ENCODE measurements at places on chromosomes 6 and 20.

DNA sequence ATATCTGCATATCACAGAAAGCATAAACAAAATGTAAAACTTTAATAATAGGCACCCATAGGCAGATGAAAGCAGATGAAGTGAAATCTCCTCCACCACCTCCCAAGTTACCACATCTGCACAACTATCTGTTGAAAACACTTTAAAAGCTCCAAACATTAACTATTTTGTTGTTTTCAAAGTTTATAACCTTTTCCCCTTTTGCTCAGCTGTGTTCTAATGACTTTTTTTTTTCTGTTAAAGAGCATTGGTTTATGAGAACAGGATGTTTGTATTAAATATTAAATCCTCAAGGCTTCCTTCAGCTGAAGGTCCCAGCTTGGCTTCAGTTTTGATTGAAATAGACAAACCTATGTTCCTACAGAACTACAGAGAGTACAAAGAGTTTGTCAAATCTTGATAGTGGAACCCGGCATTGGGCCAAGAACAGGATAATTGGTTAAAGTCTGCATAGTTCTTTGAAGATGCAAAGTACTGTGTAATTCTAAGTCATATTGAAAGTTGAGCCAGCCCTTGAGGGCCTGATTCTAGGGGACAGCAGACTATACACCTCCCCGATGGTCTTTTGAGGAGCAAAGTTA, 255.1 kb upstream of the JAG1 start:
- peak; percentile 13 for DNase-seq

DNA sequence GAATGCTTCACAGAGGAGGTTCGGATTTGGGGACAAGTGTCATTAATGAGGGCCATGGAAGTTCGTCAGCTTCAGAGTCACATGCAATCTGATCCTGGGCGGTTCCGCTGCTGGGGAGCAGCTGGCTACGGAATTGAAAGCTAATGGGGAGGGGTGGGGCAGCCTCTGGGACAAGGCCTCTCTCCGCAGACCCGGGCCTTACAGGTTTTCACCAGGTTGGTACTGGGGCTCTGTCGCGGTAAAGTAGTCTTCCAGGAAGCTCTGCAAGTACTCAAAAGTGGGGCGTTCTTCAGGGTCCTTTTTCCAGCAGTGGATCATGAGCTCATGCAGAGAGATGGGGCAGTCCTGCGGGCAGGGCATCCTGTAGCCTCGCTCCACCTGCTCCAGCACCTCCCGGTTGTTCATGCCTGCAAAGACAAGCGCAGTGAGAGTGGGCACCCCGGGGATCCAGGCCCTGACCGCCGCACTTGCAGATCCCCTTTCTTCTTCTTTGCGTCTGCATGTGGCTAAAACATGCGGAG, 55.9 kb upstream of the TRAF3IP2 start:
- no peak for DNase-seq

- DNase-seq = peak; percentile 95
Observed at GRCh38 chr20:1341561-1342265, 12.8 kb upstream of the SDCBP2 start.

DNA sequence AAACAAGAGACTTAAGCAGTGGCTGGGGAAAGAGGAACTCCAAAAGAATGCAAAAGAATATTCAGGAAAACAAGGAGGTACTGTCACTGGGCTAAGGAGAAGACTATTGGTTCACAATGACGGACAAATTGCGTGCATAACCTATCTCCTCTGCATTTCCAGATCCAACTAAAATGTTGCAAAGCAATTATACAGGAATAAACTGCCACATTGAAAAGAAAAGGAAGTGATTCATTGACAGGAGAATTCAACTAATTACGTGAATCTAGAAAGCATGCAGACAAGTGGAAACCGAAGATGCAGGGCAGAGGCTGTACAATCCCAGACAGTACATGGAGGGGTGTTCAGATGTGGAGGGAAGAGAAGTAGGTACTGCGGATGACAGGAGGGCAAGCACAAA, 152.8 kb upstream of the RIPOR2 start:
- peak; percentile 79 for DNase-seq

- DNase-seq = no peak
Observed at GRCh38 chr20:62913043-62913630, 13.2 kb downstream of the DIDO1 start.

Data from mesenchymal stem cell (in vitro differentiated cells and primary cell).